ENCODE measurements at places on chromosomes 1 and 21.

DNA sequence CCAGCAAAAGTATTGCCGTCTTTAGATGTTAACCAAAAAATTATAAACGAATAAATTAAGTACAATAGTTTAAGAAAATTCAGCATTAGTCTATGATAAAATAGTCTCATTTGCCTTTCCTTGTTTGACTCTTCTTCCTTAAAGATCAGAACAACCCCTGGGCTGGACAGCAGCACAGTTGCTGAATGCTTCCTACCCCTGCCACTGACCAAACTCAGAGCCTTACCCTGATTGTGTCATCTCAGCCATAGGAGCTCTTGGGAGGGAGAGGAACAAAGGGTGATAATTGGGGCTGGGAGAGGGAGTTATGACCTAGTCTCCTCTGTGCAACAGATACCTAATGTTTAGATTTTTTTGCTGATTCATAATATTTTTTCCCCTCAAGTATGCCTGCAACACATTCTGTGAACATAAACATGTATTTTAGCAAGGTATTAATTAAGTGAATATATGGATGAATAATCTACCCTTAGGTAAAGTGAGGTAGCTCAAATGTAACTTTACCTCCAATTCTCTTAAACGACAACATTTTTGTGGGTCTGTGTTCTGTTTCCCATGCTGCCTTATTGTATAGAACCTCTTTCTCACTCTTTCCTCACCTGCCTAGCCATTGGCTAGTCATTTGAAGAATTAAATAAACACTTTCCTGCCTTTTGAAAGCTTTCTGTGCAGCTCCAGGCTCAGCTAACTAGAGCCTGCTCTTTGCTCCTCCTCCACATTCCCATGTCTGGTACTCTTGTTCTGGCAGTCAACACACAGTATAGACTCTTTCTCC is 46.1 kb downstream of the FGGY start:
- DNase-seq = no peak

- no peak for DNase-seq
These were observed 5.4 kb downstream of the TNN start for GRCh38 chr1:175073061-175073460.

GRCh38 chr1:4668743-4669700 is 14.6 kb downstream of the AJAP1 start:
- no peak for DNase-seq

- no peak for DNase-seq
These were observed 6.5 kb downstream of the KRTCAP2 start for GRCh38 chr1:155166471-155167165.

DNA sequence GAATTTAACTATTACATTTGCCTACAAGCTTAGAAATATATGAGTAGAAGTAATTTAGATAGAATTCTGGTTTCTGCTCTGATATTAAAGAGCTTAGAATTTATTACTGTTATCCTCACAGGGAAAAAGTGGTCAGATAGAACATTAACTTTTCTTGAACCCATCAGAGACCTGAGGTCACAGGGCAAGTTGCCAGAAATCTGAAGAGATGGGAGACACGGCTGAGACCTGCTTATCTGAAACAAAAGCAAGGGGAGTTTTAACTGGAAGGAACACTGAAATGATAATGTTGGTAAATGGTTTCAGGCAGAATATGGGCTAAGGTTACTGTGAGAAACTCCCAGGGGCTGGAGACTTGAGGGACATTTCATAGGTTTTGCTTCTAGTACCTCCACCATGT is 28.0 kb upstream of the USP25 start:
- no peak for DNase-seq

DNA sequence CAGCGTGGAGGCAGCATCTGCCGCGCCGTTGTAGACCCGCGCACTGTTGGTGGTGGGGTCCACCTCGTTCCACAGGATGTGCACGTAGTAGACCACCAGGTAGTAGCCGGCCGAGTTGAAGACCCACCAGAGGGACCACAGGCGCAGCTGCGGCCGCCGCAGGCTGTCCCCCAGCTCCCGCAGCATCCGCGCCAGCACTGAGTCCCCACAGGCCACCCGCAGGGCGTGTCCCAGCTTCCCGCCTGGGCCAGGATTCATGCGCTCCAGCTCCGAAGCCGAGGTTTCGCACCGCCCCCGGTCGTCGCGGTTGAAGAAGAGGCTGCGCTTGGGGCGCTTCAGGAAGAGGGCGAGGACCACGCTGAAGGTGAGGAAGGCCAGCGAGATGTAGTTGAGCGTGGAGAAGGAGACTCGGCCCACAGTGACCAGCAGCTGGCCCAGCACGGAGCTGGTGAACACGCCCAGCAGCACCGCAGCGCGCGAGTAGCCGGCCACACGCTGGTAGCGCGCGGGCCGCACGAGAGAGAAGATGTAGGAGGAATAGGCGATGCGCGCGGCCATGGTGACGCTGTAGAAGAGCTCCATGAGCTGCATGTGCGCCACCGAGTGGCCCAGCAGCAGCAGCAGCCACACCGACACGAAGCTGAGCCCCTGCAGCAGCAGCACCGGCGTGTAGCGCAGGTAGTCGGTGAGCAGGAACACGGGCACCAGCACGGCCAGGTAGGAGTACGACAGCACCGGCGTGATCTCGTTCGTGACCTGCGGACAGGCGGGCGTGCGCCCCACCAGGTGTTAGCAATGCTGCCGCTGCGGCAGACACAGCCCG is 10.6 kb downstream of the SLC19A1 start:
- DNase-seq = no peak

DNA sequence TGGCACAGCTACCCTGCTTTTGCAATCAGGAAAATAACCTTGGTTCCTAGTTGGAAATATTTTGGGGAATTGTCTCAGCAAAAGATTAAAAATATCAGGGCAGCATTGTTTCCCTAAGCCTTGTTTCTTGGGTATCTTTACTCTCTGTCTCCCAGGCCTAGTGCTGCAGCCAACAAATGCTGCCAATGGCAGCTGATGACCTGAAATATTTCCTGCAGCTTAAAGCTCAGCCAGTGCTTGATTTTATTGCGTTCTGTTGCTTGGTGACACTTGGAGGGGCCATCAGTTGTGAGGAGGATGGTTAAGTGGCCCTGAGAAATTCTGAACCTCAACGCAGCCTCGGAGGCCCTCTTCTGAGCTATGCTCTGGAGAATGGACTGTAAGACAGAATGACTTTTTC is 59.4 kb upstream of the B3GALT5 start:
- DNase-seq = no peak

DNA sequence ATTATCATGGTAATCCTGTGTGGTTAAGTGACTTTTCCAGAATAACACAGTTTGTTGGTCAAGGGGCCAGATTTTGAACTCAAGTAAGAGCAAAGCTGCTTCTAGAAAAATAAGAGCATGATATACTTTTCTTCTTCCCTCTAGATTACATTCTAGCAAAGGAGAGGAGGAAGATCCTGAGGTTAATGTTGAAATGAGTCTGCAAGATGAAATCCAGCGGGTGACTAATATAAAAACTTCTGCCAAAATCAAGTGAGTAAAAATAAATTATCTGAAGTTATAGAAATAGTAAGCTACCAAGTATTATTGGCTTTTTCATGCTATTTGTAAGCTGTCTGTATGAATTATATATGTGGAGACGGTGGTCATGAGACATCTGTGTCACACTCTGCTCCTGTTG is 12.8 kb downstream of the WDR3 start:
- no peak for DNase-seq

All from stimulated activated CD8-positive, alpha-beta memory T cell treated with anti-CD3 and anti-CD28 coated beads, Interleukin-12 subunit alpha, Interleukin-12 subunit beta, amount 100 ng/mL, for 1 hour (primary cell).